ENCODE measurements at places on chromosomes 5 and 9. TPM values are rescaled to one million over a fixed set of nuclear protein-coding genes. Genes with fewer than 3 reads are reported as not detected.
A peak's percentile ranks its signal among the peaks of the same experiment; 100 is the strongest.

Gene PCDHB9
- total RNA-seq: 0.18 TPM

GRCh38 chr5:7080501-7080900 lies 315.4 kb upstream of the ADCY2 start:
- H3K27ac ChIP-seq: no peak overlapping the region
- no peaks in the 10 kb centered on the region for H3K4me1 ChIP-seq
- H3K4me3 ChIP-seq: no peak overlapping the region
- H3K27me3 ChIP-seq: no peaks in the 10 kb centered on the region

Gene PCDHB6
- under 0.01 TPM for total RNA-seq

DNA sequence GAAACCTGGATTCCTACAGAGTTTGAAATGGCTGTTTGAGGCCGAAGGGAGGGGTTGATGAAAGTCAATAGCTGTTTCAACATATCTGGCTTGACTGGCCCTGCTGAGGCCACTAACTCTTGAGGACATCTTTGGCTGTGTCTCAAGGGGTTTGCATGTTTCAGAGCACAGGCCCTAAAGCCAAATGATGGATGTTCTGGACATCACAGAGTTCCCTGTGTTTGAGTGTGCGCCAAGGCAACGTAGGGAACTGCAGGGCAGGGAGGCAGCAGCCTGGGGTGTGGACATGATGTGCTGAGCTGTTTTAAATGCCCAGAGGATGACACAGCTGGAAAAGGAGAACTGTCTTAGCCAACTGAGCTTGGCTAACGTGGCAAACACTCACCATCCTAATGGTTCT lies 89.6 kb downstream of the RAPGEF1 start:
- no peaks in the 10 kb centered on the region for H3K27me3 ChIP-seq
- H3K27ac ChIP-seq: no peak overlapping the region
- no peak overlapping the region for H3K4me3 ChIP-seq
- DNase-seq: peak; percentile 47
- no peaks in the 10 kb centered on the region for H3K36me3 ChIP-seq

DNA sequence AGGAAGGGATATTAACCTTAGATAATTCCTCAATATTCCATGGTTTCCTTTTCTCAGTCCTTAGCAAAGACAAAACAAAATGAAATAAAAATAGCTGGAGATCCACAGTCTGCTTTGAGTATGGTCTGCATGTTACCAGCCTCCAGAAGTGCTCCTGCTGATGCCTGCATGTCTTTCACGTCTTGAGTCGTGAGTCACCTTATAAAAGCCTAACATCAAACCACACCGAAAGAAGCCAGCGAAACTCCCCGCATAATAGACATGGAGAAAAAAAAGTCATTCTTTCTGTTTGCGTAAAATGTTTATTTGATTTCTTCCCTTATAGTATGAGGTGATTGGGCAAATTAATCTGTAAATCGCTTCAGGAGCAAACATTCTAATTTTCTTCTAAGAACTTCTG lies 380.5 kb downstream of the SLCO4C1 start:
- H3K4me1 ChIP-seq: no peaks in the 10 kb centered on the region
- no peak overlapping the region for H3K4me3 ChIP-seq
- no peaks in the 10 kb centered on the region for H3K36me3 ChIP-seq
- no peaks in the 10 kb centered on the region for H3K27me3 ChIP-seq

GRCh38 chr5:87347272-87347671 lies 65.5 kb downstream of the CCNH start:
- peaks cover 2% of the 10 kb centered on the region for H3K4me1 ChIP-seq
- H3K27me3 ChIP-seq: no peaks in the 10 kb centered on the region
- peak overlapping the region; percentile 44 for H3K27ac ChIP-seq
- no peak overlapping the region for H3K4me3 ChIP-seq
- H3K36me3 ChIP-seq: peaks cover 8% of the 10 kb centered on the region
- DNase-seq: peak; percentile 33

All from IMR-90 (cell line).